ENCODE measurements at places on chromosomes 2 and 18. TPM values are rescaled to one million over a fixed set of nuclear protein-coding genes. Genes with fewer than 3 reads are reported as not detected.

Gene LHCGR
- not detected for total RNA-seq

Gene HSBP1L1
- total RNA-seq: 26.0 TPM

Gene CYP27C1
- total RNA-seq: 0.35 TPM

Gene IL1RN
- 2.1 TPM for total RNA-seq

Gene ALKAL2
- 18.2 TPM for total RNA-seq
